ENCODE measurements at places on chromosomes 6 and 20.

- no peak for DNase-seq
Observed at GRCh38 chr20:57384486-57384885, 6.7 kb upstream of the RBM38 start.

DNA sequence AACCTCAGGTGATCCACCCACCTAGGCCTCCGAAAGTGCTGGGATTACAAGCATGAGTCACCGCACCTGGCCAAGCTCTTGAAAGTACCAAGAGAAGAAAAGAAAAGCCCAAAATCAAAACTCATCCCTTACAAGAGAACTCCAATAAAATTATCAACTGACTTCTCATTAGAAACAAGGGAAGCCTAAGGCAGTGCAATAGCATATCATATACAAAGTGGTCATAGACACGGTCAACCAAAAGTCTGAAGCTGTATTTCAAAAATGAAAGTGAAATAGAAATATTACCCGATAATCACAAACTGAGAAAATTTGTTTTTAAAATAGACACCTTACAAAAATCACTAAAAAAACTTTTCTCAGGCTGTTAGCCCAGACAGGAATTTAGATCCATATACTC lies 1321.1 kb upstream of the GJE1 start:
- DNase-seq = no peak

GRCh38 chr20:45945678-45946148 lies 11.2 kb downstream of the PCIF1 start:
- DNase-seq = no peak

- DNase-seq = no peak
Observed at GRCh38 chr6:148212366-148212765, 130.3 kb upstream of the SASH1 start.

DNA sequence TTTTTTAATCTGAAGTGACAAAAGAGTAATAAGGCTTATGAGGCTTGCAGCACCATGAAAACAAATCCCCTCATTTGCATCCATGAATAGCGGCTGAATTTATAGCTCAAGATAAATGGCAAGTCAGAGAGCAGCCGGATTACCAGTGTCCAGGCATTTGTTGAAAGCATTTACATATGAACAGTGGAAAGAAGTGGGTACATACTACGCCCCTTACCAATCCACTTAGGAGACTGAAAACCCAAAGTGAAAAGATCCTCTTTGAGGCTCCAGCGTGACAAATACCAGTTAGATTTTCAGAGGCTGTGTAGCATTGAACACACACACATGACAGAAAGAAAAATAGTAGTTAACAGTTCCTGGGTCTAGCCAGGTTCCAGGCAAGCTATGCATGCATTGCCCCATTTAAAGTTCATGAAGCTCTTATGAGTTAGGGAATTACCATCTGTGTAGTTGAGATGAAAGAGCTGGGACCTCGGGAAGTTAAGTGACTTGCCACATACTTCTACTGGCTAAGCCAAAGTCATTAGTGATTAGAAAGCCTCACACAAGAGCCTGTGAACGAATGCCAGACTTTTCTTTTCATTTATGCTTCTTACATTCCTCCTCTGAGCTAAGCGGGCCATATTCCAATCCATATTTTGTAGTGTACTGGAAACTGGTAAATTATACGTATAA lies 28.3 kb upstream of the NHSL1 start:
- DNase-seq = no peak

DNA sequence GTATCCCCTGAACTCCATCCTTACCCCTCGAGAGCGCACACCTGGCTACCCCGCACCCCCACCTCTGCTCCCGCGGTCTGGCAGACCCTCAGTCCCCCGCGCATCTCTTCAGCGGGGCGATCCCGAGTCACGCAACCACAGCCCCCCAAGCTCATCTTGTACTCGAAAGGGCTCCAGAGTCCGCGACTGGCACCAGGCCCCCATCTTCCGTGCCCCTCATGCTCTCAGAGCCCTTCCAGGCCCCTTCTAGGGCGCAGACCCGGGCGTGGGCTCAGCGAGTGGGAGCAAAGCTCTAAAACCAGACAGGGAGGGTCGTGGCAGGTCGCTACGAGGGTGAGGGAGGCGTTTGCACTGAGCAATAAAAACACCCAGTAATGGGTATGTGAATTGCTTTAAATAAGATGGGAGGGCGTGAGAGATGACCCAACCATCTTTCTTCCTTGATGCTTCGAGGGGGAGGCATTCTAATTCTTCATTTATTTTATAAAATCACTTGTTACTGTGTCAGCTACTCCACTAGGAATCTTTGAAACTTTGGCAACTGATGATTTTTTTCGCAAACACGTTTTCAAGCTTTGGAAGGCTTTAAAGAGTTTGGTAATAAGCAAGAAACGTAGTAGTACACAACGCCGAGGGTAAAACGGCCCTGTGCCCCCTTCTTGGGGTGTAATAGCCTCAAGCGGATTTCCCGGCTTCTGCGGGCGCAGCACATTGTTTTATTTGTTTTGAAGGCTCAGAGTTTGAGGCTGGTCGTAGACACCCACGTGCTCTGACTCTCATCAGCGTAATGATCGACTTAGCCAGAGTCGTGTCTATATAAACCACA lies 42.6 kb upstream of the SUPT3H start:
- DNase-seq = no peak

DNA sequence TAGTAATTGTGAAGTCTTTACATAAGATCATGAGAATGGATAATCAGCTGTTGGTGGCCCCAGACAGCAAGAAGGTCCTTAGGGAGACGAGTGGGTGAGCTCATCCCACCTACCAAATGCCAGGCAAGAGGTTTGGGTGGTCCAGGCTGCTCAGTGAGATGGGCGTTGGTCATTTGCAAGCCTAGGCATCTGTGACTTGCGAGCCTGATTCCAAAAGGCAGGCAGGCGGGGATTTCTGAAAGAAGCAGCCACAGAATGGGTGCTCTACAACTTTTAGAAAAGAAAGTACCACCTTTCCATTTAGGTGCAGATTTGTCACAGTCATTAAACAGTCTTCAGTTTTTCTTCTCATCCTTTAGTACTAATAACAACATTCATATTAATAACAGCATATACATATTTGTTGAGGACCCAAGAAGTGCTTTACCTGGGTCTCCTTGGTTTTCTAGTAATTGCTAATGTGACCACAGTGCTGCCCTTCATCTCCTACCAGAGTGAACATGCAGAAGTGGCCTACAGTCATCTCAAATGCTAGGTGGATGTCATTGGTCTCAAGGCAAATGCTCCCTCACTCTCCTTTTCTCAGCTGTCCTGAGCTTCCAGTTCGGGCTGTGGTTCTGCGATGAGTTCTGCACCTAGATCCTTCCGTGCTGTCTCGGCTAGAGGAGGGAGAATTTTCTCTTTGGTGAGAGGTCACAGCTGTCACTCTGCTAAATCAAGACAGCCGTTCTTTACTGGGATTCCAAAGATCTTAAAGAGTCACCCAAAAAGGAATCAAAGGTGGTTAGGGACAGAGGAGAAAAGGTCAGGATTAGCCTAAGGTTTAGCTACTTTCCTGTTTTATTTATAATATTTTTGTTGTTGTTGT lies 2.7 kb downstream of the WRNIP1 start:
- no peak for DNase-seq

GRCh38 chr6:37584654-37585522 lies 85.2 kb upstream of the CCDC167 start:
- DNase-seq = no peak

DNA sequence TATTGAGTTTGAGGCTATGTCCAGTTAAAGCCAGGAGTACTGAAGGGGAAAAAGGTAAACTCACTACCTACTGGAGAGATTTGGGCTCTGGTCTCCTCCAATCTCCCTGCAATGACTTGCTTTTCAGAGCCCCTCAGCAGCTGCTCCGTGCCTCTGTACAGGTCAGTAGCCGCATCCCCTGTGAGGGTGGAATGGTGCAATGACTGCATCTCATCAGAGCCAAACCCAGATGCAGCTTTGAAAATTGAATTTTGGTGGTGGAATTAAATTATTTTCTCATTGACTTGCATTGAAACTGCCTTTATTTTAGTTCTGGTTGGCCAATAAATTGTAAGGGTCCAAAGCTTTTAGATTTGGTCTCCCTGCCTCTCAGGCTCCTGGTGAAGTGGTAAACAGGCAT lies 166.7 kb downstream of the DLL1 start:
- DNase-seq = no peak

DNA sequence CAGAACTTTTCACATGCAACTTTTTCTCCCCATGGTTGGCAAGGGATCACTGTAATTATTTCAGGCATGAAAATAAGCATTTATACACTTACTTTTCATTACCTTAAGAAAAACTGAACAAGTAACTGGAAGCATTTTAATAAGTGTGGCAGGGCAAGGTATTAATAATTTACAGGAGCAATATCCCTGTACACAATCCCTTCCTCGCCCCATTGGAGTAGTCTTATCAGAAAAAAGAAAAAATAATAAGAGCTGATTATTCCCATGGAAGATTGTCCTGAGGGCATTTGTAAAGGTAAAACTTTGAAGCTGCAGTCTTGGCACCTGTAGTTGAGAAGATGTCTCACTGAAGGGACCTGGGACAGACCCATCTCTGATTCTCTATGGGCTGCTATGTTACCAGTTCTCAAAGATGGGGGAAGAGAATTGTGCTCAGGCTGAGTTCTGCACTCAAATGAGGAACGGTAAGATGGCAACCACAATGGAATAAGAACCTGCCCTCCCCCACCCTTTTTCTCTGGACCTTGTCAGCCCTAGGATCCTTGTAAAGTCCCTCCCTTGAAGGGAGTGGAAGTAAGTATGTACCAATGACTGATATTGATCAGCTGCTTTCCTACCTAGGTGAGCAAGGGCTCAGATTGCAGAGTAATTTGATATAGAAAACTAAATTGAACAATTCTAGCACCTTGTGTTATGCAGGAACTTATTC lies 70.0 kb upstream of the AHI1 start:
- DNase-seq = no peak

DNA sequence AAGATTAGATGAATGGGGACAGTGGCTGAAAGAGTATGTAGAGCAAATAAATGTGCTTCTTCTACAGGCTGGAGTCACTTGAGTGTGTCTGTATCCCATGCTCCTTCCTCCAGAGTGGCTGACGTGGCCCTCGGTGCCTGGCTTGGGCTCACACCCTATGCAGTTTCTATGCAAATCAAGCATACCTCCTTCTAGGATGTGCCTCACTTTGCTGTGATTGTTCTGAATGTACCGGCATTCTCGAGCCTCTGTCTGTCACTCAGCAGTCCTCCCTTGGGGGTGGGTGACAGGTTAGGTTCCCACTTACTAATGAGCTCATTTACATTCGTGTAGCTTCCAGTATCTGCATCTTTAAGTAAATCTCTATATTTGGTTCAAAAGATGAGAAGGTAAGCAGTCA lies 55.1 kb upstream of the HDDC2 start:
- DNase-seq = no peak

- DNase-seq = no peak
Observed at GRCh38 chr20:5067877-5068645, 51.7 kb downstream of the PCNA start.

GRCh38 chr20:60553095-60553494 lies 594.9 kb downstream of the CDH26 start:
- DNase-seq = no peak
